NCI-H82 (cell line): ENCODE measurements at places on chromosomes 6 and 20.

GRCh38 chr20:53805895-53806384, 212.3 kb upstream of the ZNF217 start:
- DNase-seq = no peak

GRCh38 chr6:22043284-22043962, 253.4 kb downstream of the PRL start:
- peak; percentile 36 for DNase-seq

DNA sequence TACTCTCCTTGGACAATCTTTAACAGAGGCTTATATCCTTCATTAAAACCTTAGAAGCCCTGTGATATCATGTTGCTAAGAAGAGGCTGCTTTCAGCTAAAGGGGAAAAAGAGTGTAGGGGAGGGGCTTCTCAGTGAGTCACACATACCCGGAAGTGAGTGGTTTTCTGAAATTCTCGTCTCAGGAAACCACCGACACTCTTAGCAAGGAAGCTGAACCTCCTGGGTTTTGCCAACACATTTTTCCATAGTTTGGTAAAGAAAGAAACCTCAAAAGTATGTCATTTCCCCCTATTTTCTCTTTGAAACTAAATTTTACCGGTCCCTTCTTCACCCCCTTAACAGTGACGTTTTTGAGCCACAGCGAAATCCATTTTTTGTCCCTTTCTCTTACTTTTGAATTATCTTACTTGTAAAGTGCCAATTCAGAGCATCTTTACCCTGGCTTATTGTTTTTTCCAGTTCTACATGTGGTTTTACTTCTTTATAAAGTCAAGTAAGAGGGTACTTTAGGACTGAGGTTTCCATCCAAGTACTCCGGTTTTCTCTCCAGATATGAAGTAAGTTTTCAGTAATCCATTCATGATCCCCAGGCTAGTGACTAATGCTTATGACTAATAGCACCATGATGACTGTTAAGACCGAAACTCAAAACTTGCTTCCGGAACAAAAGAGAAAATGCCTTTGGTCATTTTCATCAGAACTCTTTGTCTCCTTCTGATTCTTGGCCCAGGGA, 219.3 kb downstream of the ARHGAP18 start:
- no peak for DNase-seq

GRCh38 chr6:80316686-80317231, 210.3 kb downstream of the BCKDHB start:
- DNase-seq = no peak

GRCh38 chr6:134758621-134759020, 191.3 kb downstream of the ALDH8A1 start:
- no peak for DNase-seq

- DNase-seq = no peak
These were observed 42.3 kb upstream of the COL21A1 start for GRCh38 chr6:56289721-56290120.

- DNase-seq = no peak
These were observed 7.1 kb upstream of the GTF2H4 start for GRCh38 chr6:30900863-30901417.

DNA sequence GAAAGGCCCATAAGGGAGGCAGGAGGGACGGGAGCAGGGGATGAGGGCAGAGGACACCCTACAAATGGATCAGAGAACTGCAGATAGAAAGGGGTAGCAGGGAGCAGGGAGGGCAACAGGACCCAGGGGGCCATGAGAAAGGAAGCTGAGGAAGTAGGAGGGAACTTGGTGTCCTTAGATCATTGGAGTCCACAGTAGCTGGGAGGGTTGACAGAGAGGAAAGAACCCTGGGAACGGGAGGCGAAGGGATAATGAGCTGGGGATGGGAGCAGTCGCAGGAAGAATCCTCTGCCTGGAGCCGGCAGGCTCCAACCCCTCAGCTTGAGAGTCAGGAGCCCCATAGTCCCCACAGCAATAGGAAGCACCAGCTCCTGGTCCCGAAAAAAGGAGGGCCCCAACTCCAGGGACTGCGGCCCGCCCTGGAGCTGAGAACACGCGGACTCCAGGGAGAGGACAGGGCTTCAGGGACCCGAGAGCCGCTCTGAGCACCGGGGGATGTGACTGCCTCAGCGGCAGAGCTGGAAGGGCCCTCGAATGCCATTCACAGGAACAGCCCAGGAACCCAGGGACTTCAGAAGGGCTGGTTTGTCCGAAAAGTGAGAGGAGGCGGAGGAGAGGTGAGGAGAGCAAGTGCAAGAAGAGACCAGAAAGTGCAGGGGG, 32.7 kb downstream of the HLA-A start:
- no peak for DNase-seq

DNA sequence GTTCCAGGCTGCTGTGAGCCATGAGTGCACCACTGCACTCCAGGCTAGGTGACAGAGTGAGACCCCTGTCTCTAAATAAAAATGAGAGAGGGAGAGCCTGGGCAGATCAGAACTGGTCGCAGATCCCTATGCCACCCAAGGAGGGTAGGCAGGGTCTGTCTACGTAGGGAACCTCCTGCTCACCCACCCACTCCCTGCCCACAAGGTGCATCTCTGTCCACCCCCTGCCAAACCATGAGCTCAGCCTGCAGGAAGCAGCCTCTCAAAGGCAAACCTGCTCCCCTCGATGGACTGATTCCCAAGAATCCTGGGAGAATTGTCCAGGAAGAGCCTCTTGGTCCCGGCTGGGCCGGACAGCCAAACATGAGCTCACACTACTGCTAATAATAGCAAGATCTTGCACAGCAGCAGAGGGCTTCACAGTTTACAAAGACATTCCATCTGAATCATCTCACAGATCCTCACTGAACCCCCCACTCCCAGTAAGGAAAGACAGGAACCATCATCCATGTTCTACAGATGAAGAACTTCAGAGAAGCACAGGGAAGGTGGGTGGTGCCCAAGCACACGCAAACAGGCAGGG, 27.8 kb upstream of the TLDC2 start:
- no peak for DNase-seq
